ENCODE measurements at places on chromosomes 12 and 14.

GRCh38 chr12:42915426-42915825 is 325.9 kb upstream of the PRICKLE1 start:
- DNase-seq, result no peak

- peak; percentile 62 for DNase-seq
Measured at GRCh38 chr12:90999966-91000365, 4.8 kb downstream of the EPYC start.

DNA sequence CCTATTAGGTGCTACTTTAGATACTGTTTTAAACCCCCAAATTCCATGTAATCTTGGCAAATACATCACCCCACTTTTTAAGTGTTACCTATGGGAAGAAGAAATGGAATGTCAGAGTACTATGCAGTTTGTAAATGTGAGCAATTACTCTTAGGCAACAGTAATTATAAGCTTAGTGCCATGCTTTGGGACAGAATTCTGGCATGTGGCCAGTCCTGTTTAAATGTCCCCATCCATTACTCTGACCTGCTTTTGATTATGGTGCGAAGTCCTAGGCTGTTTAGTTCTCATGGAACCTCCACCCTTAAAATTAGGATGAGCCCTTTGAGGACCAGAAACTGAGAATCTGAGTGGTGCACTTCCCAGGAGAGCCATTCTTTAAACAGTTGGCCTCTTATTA is 321.4 kb upstream of the RGS6 start:
- no peak for DNase-seq

DNA sequence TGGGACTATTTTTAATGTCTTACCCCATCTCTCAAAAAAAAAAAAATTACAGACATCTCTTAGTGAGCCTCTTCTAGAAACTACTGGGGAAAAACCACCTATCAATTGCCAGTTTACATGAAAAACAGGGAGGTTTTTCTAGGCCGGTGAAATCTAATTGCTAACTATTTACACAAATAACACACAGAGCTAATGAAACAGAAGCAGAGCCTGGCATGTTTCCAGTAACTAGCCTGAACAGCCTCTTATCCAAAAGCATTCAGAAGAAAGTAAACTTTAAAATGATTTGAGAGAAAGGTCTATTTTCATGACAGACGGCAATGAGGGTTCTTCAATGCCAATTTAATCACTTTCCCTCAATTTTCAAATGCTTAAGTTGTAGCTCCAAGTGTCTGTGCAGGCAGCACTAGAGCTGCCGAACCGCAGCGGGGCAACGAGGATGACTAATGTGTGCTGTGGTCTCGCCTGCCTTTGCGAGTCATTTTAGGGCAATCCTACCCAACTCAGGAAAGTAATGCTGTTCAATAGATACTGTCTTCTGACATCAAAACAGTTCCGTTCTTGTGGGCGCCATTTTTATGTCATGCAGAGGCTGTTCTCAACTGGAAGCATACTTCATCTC is 84.6 kb downstream of the SETD3 start:
- no peak for DNase-seq

DNA sequence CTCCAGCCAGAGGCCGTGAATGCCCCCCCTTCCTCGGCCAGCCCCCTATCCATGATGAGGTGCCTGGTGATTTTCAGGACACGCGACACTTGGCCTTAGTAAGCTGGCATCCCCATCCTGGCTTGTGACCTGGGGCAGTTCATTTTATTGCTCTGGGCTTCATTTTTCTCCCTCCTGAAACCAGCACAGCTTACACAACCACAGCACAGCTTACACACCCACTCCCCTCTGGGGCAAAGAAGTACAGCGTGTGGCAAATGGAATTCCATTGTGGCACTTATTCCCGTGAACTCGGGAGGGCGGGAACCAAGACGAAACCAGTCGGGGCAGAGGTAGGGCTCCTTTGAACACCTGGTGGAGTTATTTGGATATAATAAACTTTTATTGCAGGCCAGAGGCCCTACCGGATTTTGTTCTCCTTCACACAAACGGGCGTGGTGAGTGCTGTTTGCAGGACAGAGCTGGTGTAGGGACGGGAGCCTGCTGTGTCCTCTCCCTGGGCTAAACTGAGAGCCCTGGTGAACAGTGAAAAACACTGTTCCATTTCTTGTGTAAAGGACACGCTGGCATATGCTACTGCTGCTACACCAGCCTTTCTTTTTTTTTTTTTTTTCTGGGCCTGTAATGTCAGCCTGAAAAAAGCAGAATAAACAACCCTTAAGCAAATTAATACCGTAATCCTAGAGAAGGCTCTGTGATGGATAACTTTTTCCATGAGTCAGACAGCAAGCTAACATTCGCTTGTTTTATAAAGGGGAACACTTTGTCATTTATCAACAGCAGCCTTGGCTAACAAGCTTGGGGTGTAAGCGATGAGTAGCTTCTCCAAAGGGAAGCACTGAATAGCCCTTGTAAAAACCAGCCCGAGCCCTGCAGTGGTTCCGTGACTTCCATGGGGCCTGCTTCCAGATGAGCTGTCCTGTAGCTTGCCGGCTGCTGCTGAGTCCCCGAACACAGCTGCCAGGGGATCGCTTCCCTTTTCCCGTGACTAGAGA is 29.3 kb downstream of the CD9 start:
- DNase-seq, result peak; percentile 87
